ENCODE measurements at places on chromosomes 3 and 15. TPM values are rescaled to one million over a fixed set of nuclear protein-coding genes. Genes with fewer than 3 reads are reported as not detected.

Gene MESP1
- 1.2 TPM for total RNA-seq

Gene CD86
- 2.2 TPM for total RNA-seq

Gene ZIC1
- total RNA-seq: not detected

DNA sequence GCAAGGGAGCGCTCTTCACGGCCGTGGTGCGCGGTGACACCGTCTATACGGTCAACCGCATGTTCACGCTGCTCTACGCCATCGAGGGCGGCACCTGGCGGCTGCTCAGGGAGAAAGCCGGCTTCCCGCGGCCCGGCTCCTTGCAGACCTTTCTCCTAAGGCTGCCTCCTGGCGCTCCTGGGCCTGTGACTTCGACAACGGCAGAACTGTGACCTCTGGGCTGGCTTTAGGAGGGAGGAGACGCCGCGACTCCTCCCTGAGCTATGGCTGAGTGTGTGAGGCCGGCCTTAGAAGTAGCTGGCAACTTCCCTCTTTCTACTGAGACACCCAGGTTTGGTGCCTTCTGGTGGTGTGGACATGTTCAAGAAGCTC, 1.4 kb downstream of the KBTBD13 start:
- DNase-seq: no peak

Gene C2CD4B
- 0.64 TPM for total RNA-seq

GRCh38 chr3:111904376-111905241, 45.5 kb downstream of the PHLDB2 start:
- no peak for DNase-seq

DNA sequence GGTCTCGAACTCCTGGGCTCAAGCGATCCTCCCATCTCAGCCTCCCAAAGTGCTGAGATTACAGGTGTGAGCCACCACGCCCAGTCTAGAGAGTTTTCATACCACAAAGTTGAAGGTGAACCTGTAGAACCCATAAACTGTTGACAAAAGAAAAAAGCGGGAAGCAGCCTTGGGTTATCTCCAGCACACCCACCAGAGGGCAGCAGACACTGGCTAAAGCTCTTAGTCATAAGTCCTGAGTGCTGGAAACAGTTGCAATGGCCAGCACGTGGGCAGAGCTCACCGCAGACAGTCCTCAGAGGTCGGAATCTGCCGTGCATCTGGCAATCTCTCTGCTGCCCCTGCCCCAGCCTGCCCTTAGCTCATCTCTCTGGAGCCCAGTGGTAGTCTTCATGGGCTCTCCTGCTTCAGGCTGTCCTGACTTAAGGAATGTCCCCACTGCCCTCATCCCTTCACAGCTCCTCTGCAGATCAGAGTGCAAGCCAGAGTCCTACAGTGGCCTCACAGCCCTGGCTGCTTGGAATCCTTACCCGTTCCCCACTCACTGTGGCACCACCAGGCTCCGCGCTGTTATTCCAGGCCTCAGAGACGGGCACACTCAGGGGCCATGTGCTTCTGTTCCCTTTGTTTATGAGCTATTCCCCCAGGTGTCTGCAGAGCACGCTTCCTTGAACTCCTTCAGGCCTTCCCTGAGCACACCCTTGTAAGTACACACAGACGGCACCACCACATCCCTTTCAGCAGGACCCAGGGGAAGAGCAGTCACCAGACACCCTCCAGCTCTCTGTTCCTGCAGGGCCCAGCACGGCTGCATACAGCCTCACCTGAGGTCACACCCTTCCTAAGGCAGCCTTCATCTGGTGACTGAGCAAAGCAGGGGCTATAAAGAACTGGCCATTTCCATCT, 8.8 kb upstream of the ELP6 start:
- DNase-seq: peak; percentile 86

- DNase-seq: no peak
These were observed 146.5 kb downstream of the XXYLT1 start for GRCh38 chr3:195124378-195124992.

Gene BCHE
- total RNA-seq: 6.4 TPM

DNA sequence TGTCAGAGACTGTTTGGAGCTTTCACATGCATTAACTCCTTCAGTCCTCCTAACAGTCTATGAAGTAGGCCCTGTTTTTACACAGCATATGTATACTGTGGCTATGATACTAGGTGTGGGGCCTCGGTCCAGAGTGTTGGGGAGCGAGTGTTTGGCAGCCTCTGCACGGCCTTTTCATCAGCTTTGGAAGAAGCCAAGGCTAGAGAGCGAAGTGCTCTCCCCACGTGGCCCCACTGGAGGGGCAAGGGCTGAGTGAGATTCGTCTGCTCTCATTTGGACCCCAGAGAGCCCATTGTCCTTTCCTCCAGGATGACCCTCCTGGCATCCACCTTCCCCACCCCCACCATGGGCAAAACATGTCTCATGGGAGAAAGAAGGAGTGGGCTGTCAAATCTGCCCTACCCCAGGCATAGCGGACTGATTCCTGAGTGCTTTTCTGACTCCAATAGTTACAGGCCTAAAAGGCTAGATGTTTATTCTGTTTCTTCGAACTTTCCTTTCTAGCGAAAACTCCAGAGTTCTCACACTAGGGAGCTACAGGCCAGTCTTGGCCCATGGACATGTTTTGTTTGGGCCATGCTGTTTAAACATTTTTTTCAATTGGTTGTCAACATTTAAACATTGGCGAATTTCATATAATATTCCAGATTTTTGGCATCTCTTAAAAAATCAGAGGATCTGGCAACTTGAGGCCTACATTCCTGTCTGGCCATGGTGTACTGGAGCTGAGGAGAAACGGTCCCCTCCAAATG, 76.0 kb downstream of the EEFSEC start:
- DNase-seq: no peak

DNA sequence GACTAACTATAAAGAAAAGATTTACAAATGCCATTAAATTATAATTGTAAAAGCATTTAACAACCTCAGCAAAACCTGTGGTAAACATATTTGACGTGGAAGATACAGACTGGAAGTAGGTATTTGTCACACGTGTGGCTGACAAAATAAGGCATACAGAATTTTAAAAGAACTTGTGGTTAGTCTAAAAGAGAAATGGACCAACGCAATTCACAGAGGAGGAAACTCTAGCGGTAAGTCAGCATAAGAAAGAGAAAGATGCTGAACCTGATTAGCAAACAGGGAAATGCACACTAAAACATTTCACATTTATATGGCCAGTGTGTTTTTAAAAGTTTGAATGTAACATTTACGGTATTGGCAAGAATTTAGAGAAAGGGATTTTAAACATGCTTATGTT, 35.3 kb downstream of the KCNH8 start:
- DNase-seq: no peak

- DNase-seq: no peak
These were observed 151.3 kb downstream of the ADAM10 start for GRCh38 chr15:58597943-58598828.

GRCh38 chr15:75675579-75676404, 28.1 kb downstream of the SNX33 start:
- no peak for DNase-seq

Gene HLTF
- total RNA-seq: 6.5 TPM

DNA sequence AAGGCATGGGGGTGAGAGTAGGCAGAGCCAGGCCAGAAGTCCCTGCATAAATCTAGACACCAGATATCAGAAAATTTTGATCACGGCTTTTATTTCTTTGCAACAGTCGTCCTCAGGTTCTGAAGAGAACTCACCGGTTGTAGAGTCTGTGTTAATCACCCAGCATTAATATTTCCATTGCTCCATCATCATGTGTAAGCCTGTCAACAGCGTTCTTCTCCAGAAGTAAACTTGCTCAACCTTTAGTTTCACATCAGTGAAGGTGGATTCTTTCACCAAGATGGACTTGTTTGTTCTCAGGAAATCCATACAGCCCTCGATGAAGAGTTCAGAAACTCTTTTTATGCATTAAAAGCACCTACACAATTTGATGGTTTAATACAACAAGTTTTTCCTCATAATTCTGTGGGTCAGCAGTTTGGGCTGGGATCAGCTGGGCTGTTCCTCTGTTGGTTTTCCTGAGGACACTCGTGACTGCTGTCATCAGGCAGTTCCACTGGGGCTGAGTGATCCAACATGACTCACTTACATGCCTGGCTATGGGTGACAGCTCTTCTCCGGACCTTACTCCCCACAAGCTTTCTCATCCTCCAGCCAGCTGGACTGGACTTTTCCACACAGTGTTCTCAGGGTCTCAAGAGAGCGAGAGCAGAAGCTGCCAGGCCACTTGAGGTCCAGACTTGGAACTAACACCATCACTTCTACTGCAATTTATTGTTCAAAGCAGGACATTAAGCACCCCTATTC, 303.4 kb downstream of the ZNF621 start:
- DNase-seq: peak; percentile 77

DNA sequence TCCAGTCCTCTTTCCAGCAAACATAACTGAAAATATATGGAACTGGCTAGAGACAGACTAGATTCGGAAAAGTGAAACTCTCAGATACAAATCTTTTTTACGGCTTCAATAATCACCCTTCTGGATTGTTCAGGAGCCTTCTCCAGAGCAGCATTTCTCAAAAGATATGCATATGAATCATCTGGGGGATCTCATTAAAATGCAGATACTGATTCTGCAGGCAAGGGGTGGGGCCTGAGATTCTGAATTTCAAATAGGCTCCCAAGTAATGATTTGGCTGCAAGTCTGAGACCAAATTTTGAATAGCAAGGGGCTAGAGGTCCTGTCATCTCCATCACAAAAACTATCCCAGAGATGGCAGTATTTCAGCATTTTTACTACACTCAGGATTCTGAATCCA, 165.4 kb downstream of the CTNNB1 start:
- DNase-seq: no peak

DNA sequence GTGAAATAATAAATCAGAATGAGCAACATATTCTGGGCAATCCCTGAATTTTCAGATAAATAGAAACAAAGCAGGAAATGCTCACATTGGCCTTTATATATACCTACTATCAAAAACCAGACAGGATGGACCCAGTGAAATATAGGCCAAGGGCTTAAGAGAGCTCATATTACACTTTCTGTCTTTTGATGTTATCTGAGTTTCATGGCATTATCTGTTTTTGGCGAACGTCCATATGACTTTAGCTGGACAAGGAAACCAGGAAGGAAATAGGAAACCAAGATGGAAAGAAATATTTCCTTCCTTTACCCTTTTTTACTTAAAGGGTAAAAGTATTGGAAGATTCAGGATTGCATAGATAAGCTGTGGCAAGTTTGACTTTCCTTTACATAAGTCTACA, 274.8 kb downstream of the THSD4 start:
- DNase-seq: no peak

GRCh38 chr3:119294696-119295671, 801 bp downstream of the ARHGAP31 start:
- DNase-seq: no peak

Gene C3orf52
- total RNA-seq: 78.8 TPM

- DNase-seq: no peak
These were observed 48.7 kb upstream of the PCSK6 start for GRCh38 chr15:101538177-101538576.

DNA sequence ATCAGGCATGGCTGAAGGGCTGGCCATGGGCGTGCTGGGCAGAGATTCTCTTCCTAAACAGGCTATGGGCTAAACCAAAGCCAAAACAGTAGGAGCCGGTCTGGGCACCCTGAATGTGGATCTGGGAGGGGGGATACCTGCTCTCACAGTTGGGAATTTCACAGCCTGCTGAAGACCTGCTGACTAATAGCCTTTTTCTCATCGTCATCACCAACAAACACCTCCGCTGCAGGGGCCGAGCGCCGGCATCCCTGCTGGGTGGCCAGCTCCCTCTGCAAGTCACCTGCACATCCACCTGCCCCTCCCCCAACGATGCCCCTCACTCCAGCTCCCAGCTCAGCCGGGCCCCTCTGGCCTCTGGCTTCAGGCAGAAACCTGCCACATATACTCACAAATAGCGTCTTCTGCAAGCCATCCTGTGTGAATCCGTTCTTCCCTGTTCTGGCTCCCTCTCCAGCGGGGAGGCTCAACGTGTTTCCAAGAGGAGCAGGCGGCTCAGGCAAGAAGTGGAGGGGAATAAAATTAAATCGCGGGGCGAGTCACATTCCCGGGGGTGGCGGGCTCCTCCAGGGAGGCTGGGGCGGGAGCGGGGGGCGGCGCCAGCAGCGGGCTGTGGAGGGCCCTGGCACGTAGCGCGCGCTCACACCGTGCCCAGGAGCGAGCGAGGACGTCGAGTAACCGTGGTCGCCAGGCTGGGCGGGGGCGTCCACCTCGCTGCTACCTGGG, 466 bp downstream of the IQSEC1 start:
- no peak for DNase-seq

DNA sequence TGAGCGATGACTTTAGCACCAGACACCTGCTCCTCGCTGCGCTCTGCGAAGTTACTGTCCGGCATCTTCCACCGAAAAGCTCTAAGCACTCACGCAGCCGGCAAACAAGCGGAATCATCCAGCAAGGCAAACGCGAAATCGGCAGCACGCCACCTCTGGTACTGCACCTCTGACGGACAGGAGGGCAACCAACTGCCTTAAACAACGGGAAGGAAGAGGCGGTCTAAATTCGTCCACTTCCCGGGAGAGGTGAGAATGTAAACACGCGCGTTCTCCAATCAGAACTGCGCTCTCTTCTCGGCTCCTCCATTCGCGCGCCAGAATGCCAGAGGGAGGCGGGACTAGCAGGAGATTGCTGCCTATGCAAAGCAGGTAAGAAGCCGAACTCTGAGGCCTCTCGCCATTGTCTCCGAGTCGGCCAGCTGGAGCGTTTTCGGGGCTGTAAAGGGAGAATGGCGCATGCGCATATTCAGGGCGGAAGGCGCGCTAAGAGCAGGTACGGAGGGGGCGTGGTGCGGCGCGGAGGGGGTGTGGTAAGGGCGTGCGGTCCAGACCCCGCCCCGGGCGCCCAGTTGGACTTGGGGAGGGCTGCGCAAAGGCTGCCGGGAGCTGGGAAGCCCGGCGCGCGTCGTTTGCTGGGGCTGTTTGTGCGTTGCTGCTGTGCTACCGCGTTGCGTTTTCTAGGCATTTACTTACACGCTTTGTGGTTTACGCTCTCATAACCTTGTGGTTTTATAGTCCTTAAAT, at the start of the genes BTD and HACL1:
TSS of gene BTD (plus strand) at position 347 of the 747 bp plus-strand sequence. CDS start 33,695 bp downstream, outside the sequence.
TSS of gene HACL1 (minus strand) at position 171 of the 747 bp plus-strand sequence. CDS start at position 65, 106 bp downstream.
- DNase-seq: peak; percentile 98

Gene TTLL13
- total RNA-seq: not detected

Gene TEX9
- 9.0 TPM for total RNA-seq

Gene TLR9
- not detected for total RNA-seq

- no peak for DNase-seq
These were observed 375.1 kb downstream of the FOXP1 start for GRCh38 chr3:71208211-71209095.

GRCh38 chr15:64423970-64424369, 36.3 kb downstream of the TRIP4 start:
- no peak for DNase-seq

Gene SSUH2
- not detected for total RNA-seq

Gene PAQR5
- 2.5 TPM for total RNA-seq

All from suprapubic skin (tissue), 4 donors.